Fibroblast of upper back skin (primary cell): ENCODE measurements at places on chromosomes 2 and 18.

GRCh38 chr2:86079981-86080911 lies 25.4 kb downstream of the POLR1A start:
- DNase-seq, result peak; percentile 72

- DNase-seq, result no peak
These were observed 42.1 kb downstream of the DIPK1C start for GRCh38 chr18:74414953-74415515.

- DNase-seq, result peak; percentile 85
These were observed 1389.4 kb downstream of the SUCLG1 start for GRCh38 chr2:83069724-83070123.

DNA sequence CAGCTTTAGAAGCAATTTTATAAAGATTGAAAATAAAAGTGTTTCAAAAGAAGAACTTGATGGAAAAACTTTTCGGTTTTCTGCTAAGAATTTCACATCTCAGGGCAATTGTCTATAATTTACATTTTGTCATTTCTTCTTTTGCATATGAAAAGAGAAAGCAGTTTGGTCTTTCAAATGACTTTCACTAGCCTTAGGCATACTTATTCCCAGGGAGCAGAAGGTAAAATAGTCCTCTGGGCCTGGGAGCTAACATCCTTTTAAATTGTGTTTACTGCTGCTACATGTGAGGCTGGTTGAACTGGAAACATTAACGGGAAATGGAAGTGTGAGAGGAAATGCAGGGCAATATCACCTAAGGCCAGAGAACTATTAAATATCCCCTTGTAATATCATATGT lies 37.1 kb downstream of the MYO3B start:
- DNase-seq, result no peak

DNA sequence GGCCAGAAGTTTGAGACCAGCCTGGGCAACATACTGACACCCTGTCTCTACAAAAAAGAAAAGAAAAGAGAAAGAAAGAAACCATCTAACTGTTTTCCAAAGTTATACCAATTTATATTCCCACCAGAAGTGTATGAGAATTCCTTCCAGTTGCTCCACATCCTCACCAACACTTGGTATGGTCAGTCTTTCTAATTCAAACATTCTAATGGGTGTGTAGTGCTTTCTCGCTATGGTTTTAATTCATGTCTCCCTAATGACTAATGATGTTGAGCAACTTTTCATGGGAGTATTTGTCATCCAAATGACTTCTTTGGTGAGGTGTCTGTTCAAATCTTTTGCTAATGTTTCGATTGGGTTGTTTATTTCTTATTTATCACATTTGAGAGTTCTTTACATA lies 10.5 kb upstream of the B3GNT7 start:
- no peak for DNase-seq

DNA sequence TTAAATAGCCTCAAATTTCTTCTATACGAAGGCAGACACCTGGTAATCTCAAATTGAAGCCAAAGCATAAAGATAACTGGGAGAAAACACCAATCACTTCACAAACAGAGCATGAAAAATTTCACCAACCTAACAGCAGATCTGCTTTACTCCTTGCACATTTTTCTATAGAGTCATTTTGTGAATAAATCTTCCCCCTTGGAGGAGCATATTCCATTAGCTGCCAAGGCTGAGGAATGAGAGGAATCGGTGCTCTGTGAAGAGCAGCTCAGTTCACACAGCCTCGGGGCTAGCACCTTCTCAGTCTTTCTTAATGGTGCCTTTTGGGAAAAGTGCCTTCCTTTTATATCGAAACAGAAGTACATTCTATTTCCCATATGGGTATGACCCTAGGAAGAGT lies 1313.7 kb upstream of the NRXN1 start:
- DNase-seq, result no peak

GRCh38 chr2:102122115-102122514 lies 20.4 kb upstream of the IL1R1 start:
- peak; percentile 94 for DNase-seq

DNA sequence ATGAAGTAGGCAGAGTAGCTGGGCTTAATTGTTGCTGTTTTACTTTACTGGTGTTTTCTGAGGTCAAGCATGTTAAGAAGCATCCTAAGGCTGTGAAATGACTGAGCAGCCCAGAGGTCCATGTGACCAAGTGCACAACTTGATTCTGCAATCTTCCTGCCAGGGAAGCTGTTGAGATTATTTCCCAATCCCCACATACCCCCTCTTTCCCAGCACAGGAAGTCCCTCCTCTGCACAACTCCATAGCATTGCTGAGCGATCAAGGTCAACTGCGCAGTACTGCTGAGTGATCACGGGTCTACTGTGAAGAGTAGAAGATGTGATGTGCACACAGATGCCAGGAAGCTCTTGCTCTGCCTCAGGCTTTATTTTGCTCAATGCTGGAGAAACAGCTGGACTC lies 105.8 kb downstream of the GALNT14 start:
- DNase-seq, result no peak

DNA sequence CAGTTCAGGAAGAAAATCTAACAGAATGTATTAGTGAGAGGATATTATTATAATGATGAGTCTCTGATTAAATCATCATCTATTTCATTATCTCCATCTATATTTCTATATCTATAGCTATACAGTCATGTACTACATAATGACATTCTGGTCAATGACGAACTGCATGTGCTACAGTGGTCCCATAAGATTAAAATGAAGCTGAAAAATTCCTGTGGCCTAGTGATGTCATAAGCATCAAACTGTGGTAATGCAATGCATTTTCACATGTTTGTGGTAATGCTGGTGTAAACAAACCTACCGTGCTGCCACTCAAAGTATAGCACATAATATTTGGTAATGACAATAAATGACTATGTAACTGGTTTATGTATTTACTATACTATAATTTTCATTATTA lies 1127.9 kb upstream of the CHAC2 start:
- DNase-seq, result peak; percentile 11

DNA sequence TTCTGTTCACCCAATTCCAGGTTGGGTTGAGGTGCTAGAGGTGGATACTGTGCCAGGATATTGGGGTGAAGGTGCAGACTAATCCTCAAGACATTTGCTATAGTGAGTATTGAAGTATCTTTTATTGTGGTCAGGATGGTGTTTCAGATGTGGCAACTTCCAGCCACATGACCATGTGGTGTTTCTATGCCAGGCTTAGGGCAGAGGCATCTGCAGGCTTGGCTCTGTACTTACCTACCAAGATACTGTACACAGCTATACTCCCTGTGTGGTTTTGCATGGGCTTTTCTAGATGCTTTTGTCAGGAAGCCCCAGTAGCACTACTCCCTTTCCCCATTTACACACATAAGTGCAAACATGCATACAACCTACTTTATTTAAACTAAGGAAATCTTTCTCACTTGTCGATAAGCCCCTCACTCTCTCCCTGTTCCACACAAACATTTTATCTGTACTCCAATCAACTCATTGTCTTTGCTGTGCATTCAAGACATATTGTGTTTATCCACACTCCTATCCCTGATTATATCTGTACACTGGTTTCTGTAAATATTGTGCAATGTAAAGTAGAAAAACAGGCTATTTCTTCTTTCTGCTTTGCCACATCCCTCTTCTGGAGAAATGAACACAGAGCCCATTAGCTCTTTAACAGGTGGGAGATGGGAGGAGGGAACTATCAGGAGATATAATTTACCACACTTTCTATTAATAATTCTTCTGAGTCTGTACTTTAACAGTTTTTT lies 12.3 kb downstream of the ARL6IP6 start:
- no peak for DNase-seq

GRCh38 chr18:78716022-78716421 lies 263.6 kb upstream of the SALL3 start:
- DNase-seq, result no peak

GRCh38 chr18:63844254-63844653 lies 43.3 kb upstream of the SERPINB2 start:
- peak; percentile 64 for DNase-seq

GRCh38 chr2:26491563-26492167 lies 13.7 kb upstream of the OTOF start:
- DNase-seq, result no peak

- no peak for DNase-seq
These were observed 1.3 kb downstream of the CERS6 start for GRCh38 chr2:168457190-168457895.

- DNase-seq, result no peak
These were observed 26.5 kb downstream of the RMP24 start for GRCh38 chr18:35998967-35999366.

- peak; percentile 81 for DNase-seq
These were observed 11.2 kb downstream of the COPS8 start for GRCh38 chr2:237096911-237097310.

DNA sequence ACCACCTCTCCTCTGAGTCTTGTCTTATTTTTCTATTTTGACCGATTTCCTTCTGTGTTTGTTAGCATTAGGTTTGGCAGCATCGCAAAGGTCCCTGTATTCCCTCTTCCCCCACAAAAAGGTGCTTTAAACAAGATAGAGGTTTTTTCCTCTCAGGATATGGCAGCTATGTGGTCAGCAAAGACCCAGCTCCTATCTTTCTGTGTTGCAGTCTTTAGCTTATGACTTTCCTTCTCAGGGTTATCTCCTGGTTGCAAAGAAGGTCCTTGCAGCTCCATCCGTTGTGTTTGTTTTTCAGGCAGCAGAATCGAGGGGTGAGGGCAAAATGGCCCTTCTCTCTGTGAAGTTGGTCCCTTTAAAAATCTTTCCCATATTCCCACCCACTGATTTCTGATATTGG lies 38.4 kb downstream of the GALNT1 start:
- no peak for DNase-seq

DNA sequence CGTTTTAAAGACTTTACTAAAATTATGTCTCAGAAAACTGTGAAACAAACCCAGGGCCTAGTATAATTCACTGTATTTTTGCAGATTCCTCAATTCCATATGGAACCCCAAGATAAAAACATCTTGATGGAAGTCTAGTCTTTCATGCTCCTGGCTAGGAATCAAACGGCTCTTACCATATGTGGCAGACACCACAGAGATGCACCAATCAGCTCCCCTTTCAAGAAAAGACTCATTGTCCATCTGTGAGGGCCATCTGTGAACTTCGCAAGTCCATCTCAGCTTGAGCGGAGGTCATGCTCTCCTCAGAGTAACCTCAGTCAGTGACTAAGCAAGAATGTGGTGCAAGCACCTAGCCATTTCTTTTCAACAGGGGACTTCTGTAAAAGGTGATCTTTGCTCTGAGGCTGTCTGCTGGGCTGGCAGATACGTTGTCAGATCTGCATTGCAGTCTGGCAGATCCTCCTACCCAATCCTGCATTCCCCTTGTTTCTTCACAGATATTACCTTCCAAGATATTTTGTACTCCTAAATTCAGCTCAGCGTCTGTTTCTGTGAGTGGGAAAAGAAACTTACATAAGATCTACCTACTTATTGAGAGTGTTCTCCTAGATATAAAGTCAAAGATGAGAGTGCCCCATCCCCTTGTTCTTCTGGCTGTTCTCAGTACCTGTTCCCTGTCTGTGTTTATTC lies 419.3 kb downstream of the SPAG16 start:
- DNase-seq, result no peak

DNA sequence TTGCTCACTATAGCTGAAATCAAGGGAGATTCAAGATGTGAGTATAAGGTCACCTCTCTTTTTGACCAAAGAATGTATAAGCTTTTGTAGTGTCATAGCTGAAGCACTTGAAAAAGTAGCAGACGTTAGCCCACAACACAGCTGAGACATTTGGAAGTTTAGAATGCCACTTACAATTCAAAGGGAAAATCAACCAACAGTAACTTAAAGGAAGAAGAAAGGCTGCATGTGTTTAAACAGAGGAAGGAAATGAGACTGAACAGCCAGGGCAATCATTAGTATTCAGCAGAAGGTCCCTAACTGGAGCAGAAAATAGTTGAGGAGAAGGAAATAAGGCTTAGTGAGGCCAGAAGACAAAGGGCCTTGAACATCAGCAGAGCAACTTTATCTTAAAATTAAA lies 23.5 kb upstream of the SCG2 start:
- DNase-seq, result no peak

GRCh38 chr18:10518595-10519255 lies 7.1 kb upstream of the NAPG start:
- peak; percentile 62 for DNase-seq

DNA sequence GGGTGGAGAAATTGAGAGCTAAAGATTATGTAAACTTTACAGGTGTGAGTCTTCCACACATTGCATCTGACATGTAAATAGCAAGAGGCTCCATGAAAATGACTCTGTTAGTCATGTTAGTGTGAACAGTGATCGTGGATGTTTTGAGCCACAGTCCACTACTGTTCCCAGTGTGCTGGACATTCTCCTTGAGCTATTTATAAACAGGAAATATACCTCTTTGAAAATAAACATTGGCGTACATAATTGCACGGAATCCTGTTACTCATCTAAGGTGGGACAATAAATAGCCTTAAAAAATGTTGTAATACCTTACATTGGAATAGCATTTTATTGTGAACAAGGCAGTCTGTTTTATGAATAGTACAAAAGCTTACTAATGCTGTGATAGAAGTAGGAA lies 37.0 kb downstream of the LIMS1 start:
- DNase-seq, result no peak

- no peak for DNase-seq
These were observed 2.2 kb downstream of the RELCH start for GRCh38 chr18:62189208-62189607.

- DNase-seq, result peak; percentile 23
These were observed 766 bp downstream of the MFF start for GRCh38 chr2:227325839-227326195.

DNA sequence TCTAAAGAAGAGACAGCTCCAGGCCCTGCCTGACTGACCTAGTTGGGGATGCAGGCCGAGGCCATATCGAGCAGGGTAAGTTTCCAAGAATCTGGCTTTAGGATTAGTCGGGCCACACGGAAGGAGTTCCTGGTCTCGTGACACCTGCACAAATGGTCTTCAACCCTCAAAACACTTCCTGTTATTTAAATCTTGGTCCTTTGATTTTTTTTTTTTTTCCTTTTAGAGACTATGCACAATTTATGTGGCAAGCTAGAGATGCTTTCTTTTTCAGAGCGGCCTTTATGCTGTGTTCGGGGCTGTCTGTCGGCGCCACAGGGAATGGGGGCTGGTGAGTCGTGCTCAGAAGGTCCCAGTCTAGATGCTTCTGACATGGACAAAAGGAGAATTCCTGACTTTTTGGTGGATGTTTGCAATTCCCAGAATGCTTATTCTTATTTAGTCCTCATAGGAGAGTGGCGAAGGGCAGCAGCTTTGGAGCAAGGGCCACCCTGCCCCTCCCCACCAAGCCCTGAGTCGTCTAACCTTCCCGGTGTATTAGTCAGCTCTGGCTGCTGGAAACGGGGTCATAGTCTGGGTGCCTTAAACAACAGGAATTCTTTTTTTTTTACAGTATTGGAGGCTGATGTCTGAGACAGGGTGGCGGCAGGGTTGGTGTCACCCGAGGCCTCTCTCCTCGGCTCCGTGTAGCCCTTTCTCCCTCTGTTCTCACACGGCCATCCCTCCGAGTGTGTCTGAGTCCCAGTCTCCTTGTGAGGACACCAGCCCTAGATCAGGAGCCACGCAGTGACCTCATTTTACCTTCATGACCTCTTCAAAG lies 27.4 kb downstream of the HPCAL1 start:
- DNase-seq, result peak; percentile 63
